ENCODE measurements at places on chromosomes 4 and X.

- DNase-seq: no peak
These were observed 10.1 kb upstream of the AMBN start for GRCh38 chr4:70581980-70582379.

GRCh38 chrX:31606771-31607170 lies 534.9 kb upstream of the FTHL17 start:
- no peak for DNase-seq

GRCh38 chr4:83080561-83080960 lies 34.0 kb downstream of the PLAC8 start:
- DNase-seq: no peak

GRCh38 chr4:110417136-110417535 lies 58.8 kb upstream of the ENPEP start:
- no peak for DNase-seq

- peak; percentile 94 for DNase-seq
These were observed 15.4 kb downstream of the TSPAN5 start for GRCh38 chr4:98642991-98643426.

- no peak for DNase-seq
These were observed 71.5 kb upstream of the VEGFC start for GRCh38 chr4:176864238-176864637.

DNA sequence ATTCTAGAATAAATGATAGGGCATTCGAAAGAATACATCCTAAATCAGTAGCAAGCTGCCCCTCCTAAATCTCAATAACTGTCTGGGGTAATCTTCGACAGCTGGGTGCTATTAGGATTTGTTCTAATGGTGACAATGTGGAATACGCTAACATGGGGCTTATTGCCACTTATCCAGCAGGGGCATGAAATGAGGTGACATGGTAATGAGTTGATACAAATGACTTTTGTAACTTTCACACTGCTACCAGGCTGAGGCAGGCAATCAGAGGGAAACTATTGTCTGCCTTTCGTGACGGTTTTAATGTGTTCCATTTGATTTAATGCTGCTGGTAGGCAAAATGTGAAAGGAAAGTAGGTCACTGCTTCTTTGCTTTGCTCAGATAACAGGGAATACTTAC lies 1047.4 kb upstream of the PABPC4L start:
- no peak for DNase-seq

GRCh38 chr4:110071466-110071865 lies 126.9 kb downstream of the ELOVL6 start:
- DNase-seq: no peak

DNA sequence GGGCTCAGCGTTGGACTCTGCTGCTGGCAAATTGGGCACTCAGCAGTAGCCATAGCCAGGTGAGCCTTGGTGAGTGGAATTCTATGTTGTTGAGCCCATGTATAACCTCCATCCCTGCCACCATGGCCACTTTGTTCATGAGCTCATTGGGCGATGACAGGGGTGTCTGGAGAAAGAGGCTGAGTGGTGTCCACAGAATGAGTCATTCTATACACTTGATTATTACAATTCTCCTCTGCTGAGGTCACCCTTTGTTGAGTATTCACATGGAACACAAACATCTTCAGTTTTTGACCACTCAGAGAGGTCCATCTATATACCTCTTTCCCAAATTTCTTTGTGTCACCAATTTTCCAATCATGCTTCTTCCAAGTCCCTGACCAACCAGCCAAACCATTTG lies 1341.7 kb downstream of the PCDH7 start:
- DNase-seq: peak; percentile 2

DNA sequence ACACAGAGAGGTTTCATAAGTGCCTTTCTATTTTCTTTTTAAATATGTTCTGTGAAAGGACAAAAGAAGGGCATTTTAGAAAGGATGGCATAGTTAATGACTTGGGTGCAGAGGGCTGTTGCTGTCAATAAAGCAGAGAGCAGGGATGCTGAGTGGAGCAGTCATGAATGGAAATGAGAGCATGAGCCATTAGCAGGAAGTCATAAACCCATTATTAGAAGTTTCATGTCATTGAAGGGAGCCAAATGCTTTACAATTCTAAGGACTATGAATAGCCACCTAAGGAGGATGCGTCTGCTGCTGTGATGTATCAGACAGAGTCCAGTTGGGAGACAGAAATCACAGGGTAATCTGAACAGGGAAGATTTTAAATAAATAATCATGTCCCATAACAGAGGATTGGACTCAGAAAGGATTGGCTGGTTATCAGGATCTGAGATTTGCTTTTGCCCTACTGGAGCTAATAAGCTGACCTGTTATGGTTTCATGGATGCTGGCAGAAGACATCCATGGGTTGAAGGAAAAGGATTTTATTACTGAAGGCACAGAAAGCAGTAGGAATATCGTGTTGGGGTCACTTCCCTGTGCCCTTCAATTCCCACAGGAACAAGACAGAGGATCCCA lies 47.5 kb upstream of the WDR19 start:
- peak; percentile 7 for DNase-seq

GRCh38 chr4:71026086-71026485 lies 32.6 kb downstream of the DCK start:
- DNase-seq: peak; percentile 78

GRCh38 chr4:128862608-128863311 lies 53.3 kb downstream of the JADE1 start:
- DNase-seq: no peak

Measured in PC-3 (cell line).